ENCODE measurements at places on chromosomes 12 and 14.

- no peak for DNase-seq
Measured at GRCh38 chr12:55862286-55862685, 19.6 kb upstream of the MMP19 start.

DNA sequence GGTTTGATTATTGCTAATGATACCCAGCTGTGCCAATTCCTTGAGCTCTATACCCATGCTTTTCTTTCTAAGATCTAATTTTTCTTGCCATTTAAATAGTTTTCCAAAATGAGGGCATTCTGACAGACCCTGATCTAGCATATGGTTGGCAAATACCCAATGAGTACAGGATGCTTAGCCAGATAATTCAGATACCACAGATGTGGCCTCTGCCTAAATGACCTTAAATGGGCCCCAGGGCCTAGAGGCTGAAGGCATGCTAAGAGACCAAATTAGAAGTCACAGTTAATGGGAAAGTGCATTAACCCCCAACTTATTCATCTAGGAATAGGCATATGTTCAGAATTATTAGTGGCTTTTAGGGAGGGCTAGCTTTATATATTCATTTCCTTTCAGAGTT lies 122.3 kb upstream of the CNOT2 start:
- no peak for DNase-seq

- DNase-seq: peak; percentile 84
Measured at GRCh38 chr12:1592444-1593173, 1.8 kb downstream of the FBXL14 start.

DNA sequence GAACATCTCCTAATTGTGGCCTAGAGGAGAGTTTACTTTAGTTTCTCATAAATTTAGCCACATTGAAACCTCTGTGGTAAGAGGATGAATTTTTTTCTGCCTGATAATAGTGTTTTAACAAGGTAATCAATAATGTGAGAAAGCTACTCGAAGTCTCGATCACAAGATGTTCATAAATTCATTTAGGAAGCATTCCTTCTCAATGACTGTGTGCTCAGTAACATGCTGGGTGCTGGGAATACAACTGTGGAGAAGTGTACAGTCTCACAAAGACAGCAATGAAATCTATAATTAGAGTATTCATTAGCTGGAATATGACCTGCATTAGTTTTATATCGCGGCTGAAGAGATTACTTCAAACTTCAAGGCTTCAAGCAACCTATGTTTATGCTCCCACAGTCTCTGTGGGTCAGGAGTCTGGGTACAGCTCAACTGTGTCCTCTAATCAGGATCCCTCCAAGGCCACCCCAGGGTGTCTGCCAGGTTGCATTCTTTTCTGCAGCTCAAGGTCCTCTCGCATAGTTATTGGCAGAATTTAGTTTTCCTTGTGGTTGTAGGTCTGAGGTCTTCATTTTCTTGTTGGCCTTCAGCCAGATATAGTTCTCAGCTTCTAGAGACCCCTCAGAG lies 167.6 kb downstream of the ANO4 start:
- DNase-seq: no peak

DNA sequence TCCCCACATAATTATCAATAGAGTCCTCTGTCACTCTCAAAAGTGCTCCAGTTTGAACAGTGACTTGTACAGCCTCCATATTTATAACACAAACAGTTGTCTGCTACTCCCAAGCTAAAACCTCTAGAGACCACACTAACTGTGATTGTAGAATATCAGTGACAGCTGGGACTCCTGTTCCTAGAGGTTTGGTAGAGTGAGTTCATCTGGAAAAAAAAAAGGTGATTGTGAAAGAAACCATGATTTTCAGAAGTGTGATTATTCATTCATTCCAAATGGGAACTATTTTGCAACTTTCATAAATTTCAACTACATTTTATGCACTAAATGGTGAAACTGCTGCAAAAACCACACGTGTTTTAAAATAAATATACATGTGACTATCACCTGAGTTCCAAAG lies 128.0 kb upstream of the PLXNC1 start:
- DNase-seq: peak; percentile 12

DNA sequence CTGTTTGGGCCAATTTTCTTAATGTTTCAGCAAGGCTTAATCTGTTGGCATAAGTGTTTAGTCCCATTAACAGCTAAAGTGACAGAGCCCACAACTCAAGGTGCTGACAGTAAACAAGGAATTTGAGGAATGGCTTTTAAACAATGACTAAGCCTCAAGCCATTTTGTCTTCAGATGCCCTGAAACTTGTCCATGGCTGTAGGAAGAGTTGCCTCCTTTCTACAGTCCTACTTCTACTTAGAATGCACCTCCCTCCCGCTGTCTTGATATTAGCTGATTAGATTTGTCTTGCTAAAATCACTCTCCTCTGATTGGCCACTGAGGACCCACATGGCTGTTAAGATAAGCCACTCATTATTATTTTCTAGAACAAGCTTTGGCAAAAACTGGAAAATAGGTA lies 188.4 kb upstream of the OTX2 start:
- DNase-seq: no peak
